Fibroblast of pulmonary artery (primary cell): ENCODE measurements at places on chromosomes 16 and 17.

DNA sequence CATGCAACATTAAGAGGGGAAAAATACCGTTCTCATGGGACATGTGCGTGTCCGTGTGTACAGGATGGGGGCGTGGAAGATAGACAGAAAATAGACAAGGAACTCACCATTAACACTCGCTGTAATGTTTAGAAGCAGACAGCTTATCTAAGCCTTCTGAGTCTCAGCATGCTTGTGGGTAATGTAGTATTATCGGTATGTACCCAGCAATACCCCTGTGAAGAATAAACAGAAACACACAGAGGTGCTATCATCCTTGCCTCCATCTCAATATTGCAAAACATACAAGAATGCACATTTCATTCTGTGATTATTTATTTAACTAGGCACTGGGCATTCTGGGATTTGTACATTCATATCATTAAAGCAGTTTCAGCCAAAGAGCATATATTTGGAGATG is 42.0 kb upstream of the RBFOX1 start:
- DNase-seq: no peak

- no peak for DNase-seq
Observed at GRCh38 chr16:1444730-1445517, 568 bp upstream of the CCDC154 start.

DNA sequence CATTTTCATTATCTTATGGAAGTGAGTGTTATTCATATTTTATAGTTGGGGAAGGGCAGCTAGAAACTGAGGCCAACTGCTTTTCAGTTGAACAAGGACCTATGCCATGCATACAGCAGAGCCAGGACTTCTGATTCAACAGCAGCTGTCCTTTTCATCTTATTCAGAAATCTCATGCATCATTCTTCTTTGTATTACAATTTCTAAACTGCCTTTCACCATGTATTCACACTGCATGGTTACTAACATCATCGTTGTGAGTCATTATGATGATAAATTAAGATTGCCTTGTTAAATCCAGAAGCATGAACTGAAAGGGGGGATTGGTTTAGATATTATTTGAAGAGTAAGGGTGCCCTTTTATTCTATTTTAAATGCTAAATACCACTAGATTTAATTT is 1470.1 kb upstream of the GOT2 start:
- DNase-seq: no peak

- DNase-seq: no peak
Observed at GRCh38 chr16:2854700-2855309, 3.2 kb downstream of the PRSS22 start.

DNA sequence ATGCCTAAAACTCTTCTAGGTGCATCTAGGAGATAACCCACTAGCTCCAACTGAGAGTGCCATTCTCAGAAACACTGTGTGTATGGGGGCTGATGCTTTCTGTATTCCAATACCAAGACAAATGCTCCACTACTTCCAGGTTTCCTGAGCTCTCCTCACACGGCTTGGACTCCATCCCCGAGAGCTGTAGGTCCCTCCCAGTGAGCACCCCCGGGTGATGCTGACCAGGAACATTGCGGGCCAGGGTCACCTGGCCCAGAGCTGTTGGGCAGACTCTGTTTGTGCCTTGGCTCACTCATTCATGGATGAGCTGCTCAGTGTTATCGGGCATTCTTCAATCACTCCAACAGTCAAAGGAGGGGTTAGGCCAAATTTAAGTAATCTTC is 7.0 kb downstream of the CUEDC1 start:
- no peak for DNase-seq

GRCh38 chr17:16980813-16981731 is 9.2 kb upstream of the TNFRSF13B start:
- DNase-seq: no peak

- peak; percentile 69 for DNase-seq
Observed at GRCh38 chr16:588639-588888, 1.3 kb upstream of the RAB40C start.
